NCI-H1105 (cell line): ENCODE measurements at places on chromosomes 2 and 18.

DNA sequence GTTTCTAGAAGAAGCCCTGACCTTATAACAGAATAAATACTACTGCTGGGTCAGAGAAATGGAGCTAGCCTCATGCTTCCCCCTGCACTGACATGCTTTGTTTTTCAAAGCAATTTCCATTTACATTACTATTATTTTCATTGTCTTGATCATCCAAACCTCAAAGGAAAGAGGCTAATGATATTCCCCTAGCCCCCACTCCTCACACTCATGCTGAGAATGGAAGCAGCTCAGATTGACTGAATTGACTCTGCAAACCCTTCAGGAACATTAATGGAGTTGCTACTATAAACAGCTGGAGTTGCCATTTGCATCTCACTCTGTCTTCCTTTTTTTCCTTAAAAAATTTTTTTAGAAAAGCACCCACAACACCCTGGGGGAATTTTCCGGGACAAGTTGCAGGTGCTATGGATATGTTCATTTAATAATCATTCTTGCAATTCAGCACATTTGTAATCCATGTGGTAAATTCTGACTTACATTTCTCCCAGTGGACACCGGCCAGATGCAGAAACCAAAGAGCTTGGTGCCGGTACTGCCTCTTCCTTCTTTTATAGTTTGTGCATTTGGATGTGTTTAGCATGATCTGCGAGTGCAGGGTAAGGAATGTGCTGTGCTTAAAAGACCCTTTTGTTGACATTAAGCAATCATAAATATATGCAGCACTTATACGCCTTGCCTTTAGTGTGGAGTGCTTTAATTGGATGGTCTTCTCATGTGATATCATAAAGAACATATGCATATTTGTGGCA, 103.3 kb upstream of the OSR1 start:
- no peak for DNase-seq

DNA sequence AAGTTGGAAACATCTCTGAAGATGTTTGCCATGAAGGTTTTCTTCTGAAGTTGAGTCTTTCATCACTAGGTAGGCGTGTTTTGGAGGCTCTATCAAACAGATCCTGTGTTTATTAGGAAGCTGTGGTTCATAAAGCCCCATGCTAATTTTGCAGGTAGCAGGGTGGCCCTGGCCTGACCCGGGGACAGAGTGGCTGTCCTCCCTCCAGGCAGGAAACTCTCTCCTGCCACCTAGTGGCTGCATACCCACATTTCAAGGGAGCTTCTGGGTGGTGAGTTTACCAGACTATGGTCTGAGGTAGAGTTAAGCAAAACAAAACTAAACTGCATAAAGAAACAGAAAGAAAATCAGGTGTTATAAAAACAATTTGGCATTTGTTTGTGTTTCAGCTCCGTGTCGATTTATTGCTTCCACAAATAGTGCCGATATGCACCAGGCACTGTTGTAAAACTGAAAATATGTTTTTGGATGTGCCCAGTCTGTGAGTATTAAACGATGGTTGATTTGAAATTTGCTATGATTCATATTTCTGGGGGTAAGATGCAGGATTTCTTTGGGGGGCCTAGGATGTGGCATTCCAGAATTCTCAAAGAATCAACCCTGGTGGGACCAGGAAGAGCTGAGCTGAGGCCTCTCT, 26.0 kb upstream of the IL37 start:
- no peak for DNase-seq

- no peak for DNase-seq
Measured at GRCh38 chr18:49322765-49323490, 137.5 kb downstream of the DYM start.

DNA sequence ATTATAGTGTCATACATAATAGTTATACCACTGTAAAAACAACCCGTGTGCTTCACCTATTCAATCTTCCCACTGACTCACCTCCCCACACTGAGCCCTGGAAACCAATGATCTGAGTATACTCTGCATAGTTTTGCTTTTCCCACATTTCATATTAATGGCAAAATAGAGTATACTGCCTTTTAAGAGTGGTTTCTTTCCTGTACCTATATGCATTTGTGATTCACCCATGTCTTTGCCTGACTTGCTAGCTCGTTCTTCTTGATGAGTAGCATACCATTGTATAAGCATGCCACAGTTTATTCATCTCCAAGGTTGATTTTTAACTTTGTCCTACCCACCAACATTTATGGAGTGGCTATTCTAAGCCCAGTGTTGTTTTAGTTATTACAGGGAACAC, 686.4 kb downstream of the PLCL1 start:
- no peak for DNase-seq

DNA sequence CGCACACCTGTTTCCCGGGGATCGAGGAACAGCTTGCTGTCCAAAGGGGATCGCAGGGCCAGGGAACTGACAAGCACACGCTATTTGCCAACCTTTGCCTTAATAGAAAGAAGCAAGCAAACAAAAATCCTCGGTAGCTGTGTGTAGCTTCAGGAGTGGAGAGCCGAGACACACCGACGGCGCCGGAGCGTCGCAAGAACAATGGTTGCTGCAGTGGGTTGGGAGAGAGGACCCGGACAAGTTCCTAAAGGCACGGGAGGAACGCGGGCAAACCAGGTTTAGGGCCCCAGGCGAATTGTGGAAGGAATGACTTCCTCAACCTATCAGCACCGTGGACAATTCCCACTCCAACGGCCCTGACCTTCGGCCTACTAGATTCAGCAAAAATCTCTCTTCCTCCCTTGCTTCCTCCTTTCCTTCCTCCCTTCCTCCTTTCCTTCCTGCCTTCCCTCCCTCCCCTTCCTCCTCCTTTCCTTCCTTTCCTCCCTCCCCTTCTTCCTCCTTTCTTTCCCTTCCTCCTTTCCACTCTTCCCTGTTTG, 4.9 kb upstream of the NEUROD1 start:
- DNase-seq = peak; percentile 61
